ENCODE measurements at places on chromosomes 5 and 9.
A peak's percentile ranks its signal among the peaks of the same experiment; 100 is the strongest.

- no peak for DNase-seq
Measured at GRCh38 chr9:16223074-16223871, 647.2 kb downstream of the BNC2 start.

DNA sequence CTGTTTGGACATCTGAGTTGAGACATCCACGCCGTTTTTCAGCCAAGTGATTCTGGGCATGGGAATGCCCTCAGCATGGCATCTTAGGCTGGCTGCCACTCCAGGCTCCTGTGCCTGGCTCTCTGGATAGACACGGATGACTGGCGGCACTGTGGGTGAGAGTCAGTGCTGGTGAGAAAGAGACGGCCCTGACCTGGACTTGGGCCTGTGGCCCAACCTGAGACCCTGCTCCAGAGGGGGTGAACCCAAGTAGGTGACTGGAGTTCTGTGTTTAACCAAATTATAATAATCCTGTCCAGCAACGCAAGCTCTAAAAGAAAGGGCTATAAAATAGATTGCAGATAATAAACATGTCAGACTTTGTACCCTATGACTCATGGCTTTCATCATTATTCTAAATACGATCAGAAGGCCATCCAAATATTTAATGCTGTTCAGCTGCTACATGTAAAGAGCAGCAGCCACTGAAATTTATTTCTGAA, 173.9 kb downstream of the HSPA4 start:
- DNase-seq, result no peak

- no peak for DNase-seq
Measured at GRCh38 chr5:146799231-146799630, 79.3 kb downstream of the PPP2R2B start.

GRCh38 chr9:108196332-108197007, 659.3 kb downstream of the ACTL7B start:
- no peak for DNase-seq

- no peak for DNase-seq
Measured at GRCh38 chr9:1910269-1910811, 104.8 kb upstream of the SMARCA2 start.

- no peak for DNase-seq
Measured at GRCh38 chr5:21672360-21672759, 1180.8 kb downstream of the CDH12 start.

- no peak for DNase-seq
Measured at GRCh38 chr5:6177926-6178325, 200.4 kb downstream of the MED10 start.

- DNase-seq, result no peak
Measured at GRCh38 chr5:41445937-41446563, 64.4 kb downstream of the PLCXD3 start.

GRCh38 chr9:19379697-19380046, 364 bp downstream of the RPS6 start:
- DNase-seq, result peak; percentile 50

DNA sequence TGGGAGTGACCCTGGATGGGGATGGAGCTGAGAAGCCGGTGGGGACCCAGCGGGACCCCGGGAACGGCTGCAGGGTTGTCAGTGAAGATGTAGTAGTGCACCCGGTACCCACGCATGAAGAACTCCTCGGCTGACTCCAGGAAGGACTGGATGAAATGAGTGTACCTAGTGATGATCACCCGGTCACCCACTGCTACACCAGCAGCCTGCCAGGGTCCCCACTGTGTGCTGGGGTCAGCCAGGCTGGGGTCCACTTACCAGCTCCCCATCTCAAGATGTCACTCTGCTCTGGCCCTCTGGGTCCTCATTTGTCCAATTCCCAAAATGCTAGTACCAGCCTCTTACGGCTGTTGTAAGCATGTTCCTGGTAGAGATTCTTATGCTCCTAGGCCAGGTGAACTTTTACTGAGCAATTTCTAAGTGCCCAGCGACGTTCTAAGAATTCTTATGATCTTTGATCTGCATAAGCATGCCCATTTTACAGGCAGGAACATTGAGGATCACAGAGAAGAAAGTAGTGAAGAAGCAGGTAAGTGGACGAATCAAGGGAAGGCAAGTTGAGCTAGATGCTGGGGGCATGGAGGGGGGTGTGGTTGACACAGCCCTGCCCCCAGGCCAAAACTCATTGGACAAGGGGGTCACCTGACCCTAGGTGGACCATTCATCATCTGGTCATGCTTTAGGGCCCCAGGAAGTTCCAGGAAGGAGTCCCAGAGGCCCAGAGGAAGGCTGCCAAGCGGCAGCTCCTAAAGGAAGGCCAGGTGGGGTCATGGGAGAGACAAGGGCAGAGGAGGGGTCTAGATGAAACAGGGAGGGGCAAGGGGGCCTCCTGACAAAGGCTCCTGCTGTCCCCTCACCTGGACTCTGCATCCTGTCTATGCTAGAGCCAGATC, 9.4 kb downstream of the GBGT1 start:
- DNase-seq, result no peak

DNA sequence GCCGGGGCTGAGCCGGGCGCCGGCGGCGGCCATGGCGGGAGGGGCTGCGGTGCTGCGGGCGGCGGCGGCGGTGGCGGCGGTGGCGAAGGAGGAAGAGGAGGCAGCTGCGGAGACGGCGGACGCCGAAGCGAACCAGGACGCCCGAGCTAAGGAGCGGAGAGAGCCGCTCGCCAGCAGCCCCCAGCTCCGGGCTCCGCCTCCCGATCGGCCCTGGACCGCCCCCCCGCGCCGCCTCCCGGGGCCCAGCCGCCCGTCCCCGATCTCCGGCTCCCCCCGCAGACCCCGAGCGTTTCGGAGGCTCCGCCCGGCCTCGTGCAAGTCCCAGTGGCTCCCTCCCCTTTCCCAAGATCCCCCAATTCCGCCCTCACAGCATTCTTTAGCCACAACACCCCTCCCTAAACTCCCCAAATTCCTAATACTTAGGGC, at the start of gene ASTN2:
ASTN2 (minus strand) TSS at position 152 of the 426 bp plus-strand sequence; CDS start at position 33, 119 bp downstream.
- DNase-seq, result no peak

DNA sequence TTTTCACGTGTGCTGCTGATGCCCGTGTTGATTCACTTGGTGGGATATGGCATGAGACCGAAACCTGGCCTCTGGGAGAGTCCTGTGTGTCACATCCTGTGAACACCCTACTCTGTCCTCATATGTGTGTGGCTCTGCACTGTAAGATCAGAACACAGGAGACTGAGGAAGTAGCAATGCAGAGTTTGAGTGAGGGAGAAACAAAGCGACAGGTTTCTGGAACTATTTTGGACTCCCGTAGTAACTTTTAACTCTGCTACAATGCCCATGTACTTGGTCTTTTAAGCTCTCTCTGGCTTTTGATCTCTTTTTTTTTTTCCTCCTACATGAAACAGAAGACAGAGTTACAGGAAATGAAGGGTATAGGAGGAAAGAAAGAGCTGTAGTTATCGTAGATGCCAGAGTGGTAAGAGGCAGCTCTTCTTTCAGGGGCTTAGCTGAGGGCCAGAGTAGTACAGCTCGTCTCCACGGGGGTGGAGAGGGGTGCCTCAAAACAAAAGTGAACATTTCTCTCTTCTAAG, 26.6 kb downstream of the GRAMD2B start:
- DNase-seq, result no peak

- DNase-seq, result no peak
Measured at GRCh38 chr9:17057729-17058128, 77.1 kb upstream of the CNTLN start.

DNA sequence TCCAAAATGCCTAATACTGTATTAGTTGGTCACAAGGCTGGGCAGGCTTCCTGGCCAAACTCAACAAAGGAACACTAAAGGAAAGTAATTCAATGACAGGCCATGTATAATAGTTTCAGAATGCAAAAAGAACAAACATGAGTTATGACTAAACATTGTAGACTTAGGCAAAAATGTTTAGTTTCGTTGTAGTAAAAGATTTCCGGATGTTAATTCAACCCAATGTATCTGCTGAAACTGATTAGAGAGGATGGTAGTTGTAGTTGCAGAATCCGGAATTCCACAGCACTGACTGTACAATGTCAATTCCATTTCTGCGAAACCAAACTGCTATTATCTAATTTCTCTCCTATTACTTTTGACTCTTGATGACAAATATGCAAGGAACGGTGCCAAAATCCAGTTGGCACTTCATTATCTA, 117.9 kb upstream of the FST start:
- peak; percentile 26 for DNase-seq

DNA sequence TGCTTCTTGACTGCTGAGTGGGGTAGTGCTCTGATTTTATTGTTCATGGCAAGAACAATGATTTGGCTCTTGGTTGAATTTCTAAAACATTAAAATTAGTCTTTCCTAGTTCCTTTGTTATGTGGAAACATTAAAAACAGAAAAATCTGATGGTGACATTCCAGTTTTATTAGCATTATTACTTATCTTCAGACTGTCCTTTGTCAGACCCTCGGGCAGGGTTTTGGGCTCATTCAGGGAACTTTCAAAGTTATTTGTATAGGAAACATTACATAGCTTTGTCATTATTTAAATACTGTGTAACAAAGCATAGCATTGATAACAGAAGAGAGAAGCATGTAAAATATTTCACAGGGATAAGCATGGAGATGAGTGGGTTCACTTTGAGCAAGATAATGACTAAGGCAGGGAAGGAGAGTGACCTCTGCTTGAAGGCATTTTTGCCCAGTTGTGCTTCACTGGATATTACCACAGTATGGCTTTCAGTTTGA, 119.9 kb downstream of the KDM4C start:
- DNase-seq, result no peak

GRCh38 chr9:70995511-70995910, 125.9 kb downstream of the TRPM3 start:
- DNase-seq, result no peak

DNA sequence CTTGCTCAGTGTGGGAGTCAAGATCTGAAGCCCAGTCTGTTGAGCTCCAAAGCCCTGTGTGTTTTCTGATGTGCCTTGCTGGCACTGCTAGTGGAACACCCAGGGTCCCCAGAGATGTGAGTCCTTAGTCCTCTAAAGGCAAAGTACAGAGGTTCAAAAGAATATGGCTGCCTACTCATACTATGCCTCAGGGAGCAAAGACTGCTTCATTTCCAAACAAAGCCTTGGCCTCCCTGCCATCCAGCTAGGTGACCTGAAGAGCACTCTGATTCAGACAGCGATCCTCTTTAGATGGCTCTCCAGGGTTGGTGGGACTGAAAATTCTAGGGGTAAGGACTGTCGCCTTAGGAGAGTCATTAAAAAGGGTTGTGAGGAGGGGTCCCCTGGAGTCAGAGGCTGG, 2.0 kb downstream of the PRLR start:
- DNase-seq, result no peak

GRCh38 chr5:96814041-96814440, 6.3 kb upstream of the ERAP1 start:
- DNase-seq, result no peak

GRCh38 chr5:34550964-34551363, 105.2 kb upstream of the RAI14 start:
- DNase-seq, result no peak

- no peak for DNase-seq
Measured at GRCh38 chr5:132826424-132827082, 3.9 kb downstream of the SHROOM1 start.

DNA sequence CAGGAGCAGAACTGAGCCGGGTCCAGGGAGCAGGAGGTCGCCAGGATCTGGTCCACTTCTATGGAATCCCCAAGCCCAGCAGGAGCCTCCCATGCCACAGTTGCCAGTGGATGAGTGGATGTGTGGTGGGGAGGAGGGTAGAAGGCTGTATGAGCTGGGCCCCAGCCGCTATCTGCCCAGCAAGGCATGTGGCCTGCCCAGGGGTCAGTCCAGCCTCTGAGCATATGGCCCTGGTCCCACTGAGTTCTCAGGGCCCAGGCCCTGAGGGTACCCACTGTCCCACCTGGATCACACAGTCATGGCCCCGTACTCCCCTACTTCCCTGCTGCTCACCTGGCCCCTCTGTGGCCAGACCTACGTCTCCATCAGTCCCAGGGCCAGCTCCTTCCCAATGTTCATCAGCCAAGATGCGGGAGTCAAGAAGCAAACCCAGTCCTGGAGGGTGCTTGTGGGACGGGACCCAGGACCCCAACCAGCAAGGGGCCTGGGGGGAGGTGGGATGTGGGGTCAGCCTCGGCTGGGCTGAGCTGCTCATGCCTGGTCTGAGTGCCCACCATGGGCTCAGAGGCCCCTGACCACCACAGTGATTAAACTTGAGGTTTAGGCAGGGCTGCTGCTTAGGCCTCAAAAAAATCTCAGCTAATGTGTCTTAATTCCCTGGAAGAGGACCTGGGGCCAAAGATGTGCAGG, 152.7 kb downstream of the COL23A1 start:
- no peak for DNase-seq

DNA sequence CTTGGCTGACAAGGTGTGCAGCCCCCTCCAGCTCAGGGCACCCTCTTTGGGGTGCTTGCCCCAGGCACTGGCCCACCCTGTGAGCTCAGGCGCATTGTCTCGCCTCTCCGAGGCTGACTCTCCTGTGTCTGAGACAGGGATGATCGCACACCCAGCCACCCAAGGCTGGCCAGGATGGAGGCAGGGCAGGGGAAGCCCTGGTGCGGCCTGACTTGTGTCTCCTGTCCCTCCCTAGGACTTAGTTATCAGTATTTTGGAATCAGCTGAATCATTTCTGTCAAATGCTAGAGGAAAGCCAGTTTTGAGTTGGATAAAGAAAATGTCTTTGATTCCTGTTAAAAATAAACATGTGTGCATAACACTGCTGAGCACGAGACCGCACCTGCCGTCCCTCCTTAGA, 2.5 kb upstream of the DBH start:
- no peak for DNase-seq

DNA sequence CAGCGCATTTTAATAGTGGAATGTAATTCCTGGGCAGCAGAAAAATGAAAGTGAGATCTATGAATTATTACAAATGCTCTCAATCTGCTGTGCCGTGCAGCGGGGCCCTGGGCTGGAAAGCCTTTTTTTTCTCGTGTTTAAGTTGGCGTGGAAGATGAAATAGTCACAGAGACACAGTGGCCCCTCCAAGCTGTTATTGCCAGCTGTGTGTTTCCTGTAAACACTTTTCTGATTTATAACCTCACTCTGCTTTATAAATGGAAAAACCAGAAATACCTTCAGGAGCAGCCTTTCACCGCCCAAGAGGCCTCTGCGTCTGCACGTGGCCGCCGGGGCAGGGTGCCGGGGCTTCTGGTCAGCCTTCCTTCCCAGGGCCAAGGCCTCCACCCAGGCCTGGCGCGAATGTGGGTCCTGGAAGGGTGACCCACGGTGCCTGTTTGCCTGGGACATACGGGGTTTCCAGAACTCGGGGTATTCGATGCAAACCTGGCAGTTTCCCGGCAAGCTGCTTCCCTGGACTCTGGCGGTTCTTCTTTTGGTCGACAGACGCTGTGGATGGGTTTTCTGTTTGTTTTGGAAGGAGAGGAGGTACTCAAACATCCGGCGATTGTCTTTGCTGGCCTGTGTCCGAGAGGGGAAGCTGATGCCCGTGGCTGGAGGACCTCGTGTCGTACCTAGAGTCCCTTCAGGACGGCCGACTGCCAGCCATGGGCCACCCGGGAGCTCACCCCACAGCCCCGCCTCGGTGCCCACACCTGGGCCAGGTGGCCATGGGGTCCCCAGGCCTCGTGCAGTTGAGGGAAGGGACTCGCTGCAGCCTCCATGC, 256.7 kb downstream of the PARP8 start:
- DNase-seq, result peak; percentile 4

- DNase-seq, result no peak
Measured at GRCh38 chr5:84478603-84479002, 93.9 kb upstream of the EDIL3 start.
